Tibial nerve (tissue), 4 donors: ENCODE measurements at places on chromosomes 13 and 19.

DNA sequence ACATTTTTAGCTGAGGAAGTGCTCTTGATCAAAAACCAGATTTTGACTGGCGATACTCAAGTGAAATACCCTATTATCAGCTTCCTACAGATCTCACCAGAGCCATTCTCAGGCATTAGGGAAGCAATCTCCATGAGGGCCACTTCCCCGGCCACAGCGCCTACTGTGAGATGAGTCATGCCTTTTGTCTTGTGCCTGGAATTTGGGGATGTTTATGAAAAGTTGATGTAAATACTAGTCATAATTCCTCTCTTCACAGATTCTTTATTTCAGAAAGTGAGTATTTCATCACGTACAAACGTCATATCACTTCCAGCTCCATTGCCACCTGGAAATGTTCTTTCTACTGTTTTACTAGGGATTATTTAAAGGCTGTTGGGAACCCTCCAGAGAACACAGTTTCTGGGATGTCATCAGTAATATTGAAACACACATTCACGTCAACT is 25.3 kb upstream of the SLC46A3 start:
- no peaks in the 10 kb centered on the region for H3K27me3 ChIP-seq
- no peak overlapping the region for H3K27ac ChIP-seq
- H3K36me3 ChIP-seq = no peaks in the 10 kb centered on the region
- no peak overlapping the region for H3K4me3 ChIP-seq
- no peaks in the 10 kb centered on the region for H3K4me1 ChIP-seq

DNA sequence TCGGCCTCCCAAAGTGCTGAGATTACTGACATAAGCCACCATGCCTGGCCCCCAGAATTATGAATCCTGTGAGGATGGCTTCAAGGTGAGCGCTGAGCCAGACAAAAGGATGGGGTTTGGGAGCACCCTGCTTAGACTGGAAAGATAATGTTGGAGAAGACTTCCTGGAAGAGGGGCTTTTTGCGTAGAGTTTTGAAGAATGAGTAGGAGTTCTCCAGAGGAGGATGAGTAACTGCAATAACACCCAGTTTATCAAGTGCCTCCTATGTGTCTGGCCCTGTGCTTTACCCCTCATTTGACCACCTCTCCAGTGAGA is 641 bp upstream of the GDF15 start:
- H3K27ac ChIP-seq = peak overlapping the region; percentile 36
- H3K27me3 ChIP-seq = no peaks in the 10 kb centered on the region
- no peak overlapping the region for H3K4me3 ChIP-seq
- H3K36me3 ChIP-seq = no peaks in the 10 kb centered on the region

DNA sequence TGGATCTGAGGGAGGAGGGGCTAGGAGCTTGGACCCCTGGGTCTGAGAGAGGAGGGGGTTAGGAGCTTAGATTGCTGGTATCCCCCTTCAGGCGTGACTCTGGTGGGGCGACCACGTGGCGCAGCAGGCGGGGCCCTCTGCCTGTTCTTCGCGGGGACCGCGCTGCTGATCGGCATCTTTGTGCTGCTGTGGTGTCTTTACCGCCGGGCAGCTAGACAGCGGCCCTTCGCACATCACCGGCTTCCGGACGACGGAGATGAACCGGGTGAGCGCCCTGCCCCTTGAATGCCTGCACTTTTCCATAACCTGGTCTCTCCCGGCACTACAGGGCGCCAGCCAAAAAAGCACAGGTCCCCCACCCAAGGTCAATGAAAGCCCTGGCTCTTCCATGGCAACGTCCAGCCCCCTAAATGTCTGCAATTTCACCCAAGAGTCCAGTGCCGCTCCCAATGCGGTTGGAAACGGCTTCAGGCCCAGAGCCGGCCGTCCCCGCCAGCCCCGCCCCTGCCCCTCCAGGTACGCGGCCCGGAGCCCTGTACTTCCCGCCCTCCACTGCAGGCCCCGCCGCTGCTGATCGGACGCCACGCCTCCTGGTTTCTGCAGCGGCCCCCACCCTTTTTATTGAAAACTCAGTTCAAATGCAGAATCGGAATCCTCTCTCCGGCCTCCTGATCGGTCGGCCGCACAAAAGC is 2.8 kb downstream of the GFY start:
- peaks cover 5% of the 10 kb centered on the region for H3K27me3 ChIP-seq
- H3K27ac ChIP-seq = no peak overlapping the region
- H3K4me3 ChIP-seq = no peak overlapping the region
- H3K36me3 ChIP-seq = no peaks in the 10 kb centered on the region
- no peak for DNase-seq

GRCh38 chr13:25249001-25249543 is 38.2 kb downstream of the MTMR6 start:
- peak overlapping the region; percentile 1 for H3K27ac ChIP-seq
- no peak for DNase-seq
- H3K4me1 ChIP-seq = peaks cover 18% of the 10 kb centered on the region
- no peaks in the 10 kb centered on the region for H3K27me3 ChIP-seq
- H3K4me3 ChIP-seq = no peak overlapping the region

GRCh38 chr13:46934749-46935148 is 37.9 kb upstream of the HTR2A start:
- no peak overlapping the region for H3K27ac ChIP-seq
- H3K27me3 ChIP-seq = no peaks in the 10 kb centered on the region
- no peaks in the 10 kb centered on the region for H3K4me1 ChIP-seq
- H3K36me3 ChIP-seq = no peaks in the 10 kb centered on the region

DNA sequence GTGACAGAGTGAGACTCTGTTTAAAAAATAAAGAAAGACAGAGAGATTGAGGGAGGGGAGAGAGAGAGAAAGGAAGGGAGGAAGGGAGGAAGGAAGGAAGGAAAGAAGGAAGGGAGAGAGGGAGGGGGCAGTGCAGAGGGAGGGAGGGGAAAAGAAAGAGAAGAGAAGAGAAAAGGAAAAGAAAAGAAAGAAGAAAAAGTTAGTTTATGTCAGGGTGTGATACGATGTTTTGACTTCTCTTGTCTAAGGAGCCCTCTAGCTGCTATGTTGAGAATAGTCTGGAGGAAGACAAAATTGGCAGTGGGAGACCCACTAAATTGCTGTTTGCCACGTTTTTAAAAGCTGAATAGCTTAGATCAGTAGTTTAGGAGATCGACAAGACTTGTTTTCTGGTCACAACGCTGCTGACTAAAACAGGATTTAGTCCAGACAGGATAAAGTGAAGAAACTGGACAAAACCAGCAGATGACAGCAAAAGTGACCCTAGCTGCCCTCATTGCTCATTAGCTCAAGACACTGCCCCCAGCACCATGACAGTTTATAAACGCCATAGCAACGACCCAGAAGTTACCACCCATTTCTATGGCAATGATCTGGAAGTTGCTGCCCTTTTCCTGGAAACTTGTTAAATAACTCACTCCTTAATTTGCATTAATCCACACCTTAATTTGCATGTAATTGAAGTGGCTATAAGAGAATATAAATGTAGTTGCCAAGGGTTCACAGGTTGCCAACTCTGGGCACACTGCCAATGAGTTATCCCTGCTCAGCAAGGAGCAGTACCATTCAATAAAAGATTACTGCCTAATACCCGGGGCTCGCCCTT is 11.1 kb downstream of the TEX101 start:
- H3K36me3 ChIP-seq = no peaks in the 10 kb centered on the region
- H3K4me3 ChIP-seq = no peak overlapping the region
- no peaks in the 10 kb centered on the region for H3K27me3 ChIP-seq
- no peak overlapping the region for H3K27ac ChIP-seq

DNA sequence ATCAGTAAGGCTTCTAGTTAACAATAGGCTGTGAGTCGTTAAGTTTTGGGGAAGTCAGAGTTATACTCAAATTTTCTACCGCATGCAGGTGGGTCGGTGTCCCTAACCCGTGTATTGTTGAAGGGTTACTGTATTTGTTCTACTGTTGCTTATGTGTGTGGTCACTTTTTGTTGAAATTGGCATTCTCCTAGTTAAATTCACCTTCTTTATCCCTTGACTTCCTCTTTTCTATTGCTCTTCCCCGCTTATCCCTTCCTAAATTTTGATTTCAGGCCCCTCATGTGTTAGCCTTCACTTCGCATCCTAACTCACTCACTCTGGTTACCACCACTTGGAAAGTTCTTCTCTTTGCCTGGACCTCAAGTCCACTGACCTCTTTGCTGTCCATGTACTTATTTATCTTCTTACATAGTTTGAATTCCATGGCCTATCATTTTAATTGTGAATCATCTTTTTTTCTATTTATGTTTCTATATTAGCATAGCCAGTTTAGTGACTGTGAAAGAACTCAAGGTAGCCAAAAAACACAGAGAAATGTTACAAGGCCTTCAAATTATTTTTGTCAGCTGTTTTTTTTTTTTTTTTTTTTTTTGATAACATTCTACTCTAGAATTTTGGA is 52.9 kb downstream of the NDFIP2 start:
- no peak for DNase-seq
- H3K4me3 ChIP-seq = no peak overlapping the region
- no peaks in the 10 kb centered on the region for H3K36me3 ChIP-seq
- H3K4me1 ChIP-seq = no peaks in the 10 kb centered on the region
- H3K27ac ChIP-seq = no peak overlapping the region

DNA sequence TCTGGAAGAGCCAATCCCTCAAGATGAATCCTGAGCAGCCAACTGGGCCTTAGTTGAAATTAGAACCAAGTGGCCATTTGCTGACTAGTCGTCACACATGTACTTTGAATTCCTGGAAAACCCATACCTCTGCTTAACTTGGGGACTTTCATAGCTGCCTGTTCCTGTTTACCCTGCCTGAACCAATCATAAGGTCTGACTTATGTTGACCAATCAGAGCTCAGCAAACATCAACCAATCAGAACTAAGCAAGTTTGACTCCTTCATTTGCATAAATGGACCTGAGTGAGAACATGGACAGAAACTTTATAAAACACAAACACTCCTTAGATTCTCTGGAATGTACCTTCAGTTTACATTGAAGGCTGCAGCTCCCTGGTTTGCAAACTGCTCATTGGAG is 50.8 kb downstream of the LATS2 start:
- H3K4me3 ChIP-seq = no peak overlapping the region
- H3K27ac ChIP-seq = no peak overlapping the region
- no peak for DNase-seq

GRCh38 chr19:28213470-28214082 is 999.4 kb downstream of the UQCRFS1 start:
- H3K36me3 ChIP-seq = no peaks in the 10 kb centered on the region
- DNase-seq = no peak
- no peaks in the 10 kb centered on the region for H3K27me3 ChIP-seq
- H3K27ac ChIP-seq = no peak overlapping the region
- H3K4me1 ChIP-seq = no peaks in the 10 kb centered on the region
- H3K4me3 ChIP-seq = no peak overlapping the region

- DNase-seq = no peak
- H3K27ac ChIP-seq = peak overlapping the region; percentile 50
- no peak overlapping the region for H3K4me3 ChIP-seq
- no peaks in the 10 kb centered on the region for H3K36me3 ChIP-seq
These were observed 79.7 kb downstream of the GADD45B start for GRCh38 chr19:2555422-2556220.

GRCh38 chr13:50410921-50411746 is 395.9 kb downstream of the KCNRG start:
- no peaks in the 10 kb centered on the region for H3K36me3 ChIP-seq
- no peak overlapping the region for H3K4me3 ChIP-seq
- H3K4me1 ChIP-seq = no peaks in the 10 kb centered on the region

DNA sequence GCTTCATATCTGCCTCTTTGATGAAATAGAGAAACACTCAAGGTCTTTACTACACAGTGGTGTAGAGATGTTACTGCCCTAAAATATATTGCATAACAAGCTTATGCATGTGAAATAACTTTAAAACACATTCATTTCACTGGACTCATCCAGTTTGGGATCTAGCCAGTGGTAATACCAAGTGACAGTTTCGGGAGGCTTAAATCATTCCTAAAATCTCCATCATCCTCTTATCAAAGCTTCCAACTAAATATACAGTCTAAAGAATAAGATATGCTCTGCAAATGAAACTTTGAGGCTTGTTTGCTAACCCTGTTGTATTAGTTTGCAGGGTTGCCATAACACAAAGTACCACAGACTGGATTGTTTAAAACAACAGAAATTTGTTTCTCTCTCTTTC is 52.8 kb downstream of the THSD1 start:
- DNase-seq = no peak
- H3K4me3 ChIP-seq = no peak overlapping the region
- H3K27ac ChIP-seq = no peak overlapping the region
- H3K4me1 ChIP-seq = peaks cover 3% of the 10 kb centered on the region
- H3K27me3 ChIP-seq = no peaks in the 10 kb centered on the region
